CD4-positive, alpha-beta memory T cell (primary cell): ENCODE measurements at places on chromosomes 12 and 14. TPM values are rescaled to one million over a fixed set of nuclear protein-coding genes. Genes with fewer than 3 reads are reported as not detected.

DNA sequence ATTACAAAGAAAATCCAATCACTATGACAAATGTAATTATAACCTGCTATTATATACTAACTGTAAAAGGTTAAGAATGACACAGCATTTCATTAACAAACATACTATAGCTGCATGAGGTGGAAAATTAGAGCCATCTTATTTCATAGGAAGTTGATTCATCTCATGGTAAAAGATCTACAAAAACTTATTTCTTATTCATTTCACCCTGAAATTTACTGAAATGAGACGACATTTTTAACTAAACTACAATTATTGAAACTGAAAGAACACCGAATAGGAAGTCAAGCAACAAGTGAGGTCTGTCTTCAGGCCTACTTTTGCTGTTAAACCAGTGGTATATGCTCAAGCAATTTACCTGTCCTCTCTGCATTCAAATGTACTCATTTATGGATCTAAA lies 87.2 kb downstream of the CEP83 start:
- no peak for DNase-seq

DNA sequence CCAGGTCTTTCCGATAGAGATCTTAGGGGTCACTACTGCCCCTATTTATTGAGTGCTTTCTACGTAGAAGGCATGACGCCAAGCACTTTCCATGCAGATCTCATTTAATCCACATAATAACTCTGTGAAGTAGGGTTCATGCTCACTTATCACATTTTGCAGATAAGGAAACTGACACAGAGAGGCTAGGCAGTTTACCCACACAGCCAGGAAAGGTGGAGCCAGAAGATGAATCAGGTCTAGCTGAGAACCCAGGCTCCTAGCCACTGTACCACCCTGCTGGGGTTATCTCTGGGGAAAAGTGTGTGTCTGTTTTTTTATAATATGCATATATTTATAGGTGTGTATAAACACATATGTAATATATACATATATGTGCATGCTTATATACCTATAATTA lies 83.6 kb downstream of the KSR2 start:
- no peak for DNase-seq

GRCh38 chr14:95485222-95485819 lies 31.1 kb downstream of the SYNE3 start:
- no peak for DNase-seq

GRCh38 chr12:22283508-22283907 lies 51.0 kb downstream of the ST8SIA1 start:
- no peak for DNase-seq

Gene TMEM253
- polyA plus RNA-seq, result not detected

Gene SPX
- polyA plus RNA-seq, result not detected

Gene CMA1
- polyA plus RNA-seq, result not detected
